ENCODE measurements at places on chromosomes 1 and 21.

DNA sequence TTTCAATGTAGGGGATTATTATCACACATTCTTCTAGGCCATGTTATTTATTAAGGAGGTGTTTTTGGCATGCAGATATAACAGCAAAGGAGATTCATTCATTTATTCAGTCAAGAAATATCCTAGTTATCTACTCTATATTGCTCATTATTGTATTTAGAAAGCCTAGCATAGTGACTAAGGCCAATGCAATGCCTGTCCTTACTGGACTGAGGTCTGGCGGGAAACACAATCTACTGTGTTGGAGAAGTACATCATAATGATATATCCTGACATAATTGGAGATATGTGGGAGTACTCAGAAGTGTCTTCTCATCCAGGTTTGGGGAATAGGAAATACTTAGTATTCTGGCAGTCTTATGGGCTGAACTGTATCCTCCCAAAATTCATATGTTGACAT, 421.5 kb upstream of the USP24 start:
- DNase-seq = no peak

GRCh38 chr21:37365517-37366481, 774 bp upstream of the DYRK1A start:
- DNase-seq = no peak

- DNase-seq = no peak
These were observed 143.7 kb upstream of the ETS2 start for GRCh38 chr21:38661889-38662568.

- no peak for DNase-seq
These were observed 40.9 kb upstream of the LRRN2 start for GRCh38 chr1:204726478-204726877.

DNA sequence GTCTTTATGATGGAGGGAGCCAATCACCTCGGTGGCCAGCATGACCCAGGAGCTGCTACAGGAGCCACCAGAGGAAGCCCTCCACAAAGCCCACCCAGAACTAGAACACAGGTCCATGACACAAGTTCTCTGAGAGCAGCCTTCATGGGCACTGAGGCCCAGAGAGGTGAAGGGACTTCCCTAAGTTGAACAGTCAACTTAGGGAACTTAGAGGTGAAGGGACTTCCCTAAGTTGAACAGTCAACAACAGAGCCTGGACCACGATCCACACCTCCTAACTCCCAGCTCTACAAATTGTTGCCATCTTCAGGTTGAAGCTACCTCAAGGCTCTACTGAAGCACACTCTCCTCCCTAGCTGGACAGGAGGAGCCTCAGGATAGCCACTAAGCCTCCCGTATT, 132.7 kb downstream of the CCDC185 start:
- DNase-seq = no peak

GRCh38 chr1:162536511-162536910, 25.0 kb upstream of the UAP1 start:
- DNase-seq = no peak

DNA sequence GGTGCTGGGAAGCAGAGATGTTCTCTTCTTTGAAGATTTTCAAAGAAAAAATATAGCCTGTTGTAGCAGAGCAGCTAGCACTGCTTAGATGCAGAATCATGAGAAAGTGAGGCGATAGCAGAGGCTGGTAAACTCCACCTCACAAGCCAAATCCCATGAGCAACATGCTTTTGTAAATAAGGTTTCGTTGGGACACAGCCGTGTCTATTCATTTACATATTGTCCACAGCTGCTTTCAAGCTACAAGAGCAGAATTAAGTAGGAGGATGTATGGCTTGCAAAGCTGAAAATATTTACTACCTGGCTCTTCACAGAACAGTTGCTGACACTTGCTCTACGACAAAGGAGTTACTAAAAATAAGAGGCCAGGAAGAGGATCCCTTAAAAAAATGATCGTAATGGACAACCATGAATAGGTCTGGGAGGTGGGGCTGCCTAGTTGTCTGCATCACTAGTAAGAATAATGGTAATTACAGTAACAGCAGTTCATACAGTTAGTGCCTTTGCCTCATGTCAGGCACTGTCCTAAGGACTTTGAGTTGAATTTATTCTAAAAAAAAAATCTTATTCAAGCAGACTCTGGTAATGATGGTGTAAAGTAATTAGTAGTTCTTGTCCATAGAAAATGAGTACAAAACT, 622.0 kb downstream of the KIF26B start:
- no peak for DNase-seq

DNA sequence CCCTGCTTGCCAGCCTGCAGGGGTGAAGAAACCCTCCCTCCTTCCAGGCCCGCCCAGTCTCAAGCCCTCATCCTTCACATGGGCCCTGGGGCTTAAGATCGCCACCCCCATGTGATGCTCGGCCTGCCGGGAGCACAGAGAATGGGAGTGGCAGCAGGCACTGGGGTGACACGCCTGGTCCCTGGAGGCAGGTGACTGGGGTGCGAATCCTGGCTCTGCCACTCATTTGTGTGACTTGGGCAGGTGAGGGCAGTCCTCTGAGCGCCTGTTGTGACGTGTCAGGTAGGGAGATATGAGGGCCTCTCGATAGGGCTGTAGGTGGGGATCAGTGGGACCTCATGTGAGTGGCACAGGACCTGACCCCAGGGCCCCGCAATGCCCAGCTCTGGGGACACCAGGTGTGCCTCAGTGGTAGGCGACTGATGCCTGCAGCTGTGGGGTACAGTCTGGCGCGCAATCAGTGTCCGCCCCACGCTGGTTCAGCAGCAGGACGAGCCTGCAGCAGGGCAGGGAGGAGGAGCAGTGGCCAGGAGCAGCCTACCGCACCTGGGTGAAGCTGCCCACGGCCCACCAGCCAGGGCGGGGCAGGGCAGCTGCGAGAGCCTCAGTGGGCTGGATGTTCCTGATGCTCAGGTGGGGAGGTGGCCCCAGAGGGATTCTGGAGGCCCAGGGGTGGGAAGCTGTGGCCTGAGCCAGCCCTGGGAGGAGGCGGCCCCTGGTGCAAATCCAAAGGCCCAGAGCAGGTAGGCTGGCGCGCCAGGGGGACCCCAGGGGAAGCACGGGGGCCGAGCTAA, 6.2 kb downstream of the SH2D5 start:
- DNase-seq = no peak

GRCh38 chr1:110196917-110197765, 13.0 kb upstream of the KCNC4 start:
- peak; percentile 86 for DNase-seq

DNA sequence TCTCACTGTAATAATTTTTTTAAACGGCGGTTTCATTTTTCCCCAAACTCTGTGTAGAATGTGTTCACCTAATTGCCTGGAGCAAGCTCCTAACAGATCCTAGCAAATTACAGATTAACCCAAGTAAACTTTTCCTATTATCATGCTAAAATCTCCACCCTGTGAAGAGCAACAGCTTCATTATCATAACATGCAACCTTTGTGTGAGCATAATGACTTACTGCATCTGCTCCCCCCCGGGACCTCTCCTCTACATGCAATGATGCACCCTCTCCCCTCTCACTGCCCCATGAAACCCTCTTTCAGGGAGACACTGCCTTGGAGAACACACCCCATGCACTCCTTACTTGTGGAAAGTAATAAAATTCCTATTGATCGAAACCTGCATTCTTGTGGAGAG, 717.0 kb upstream of the TMPRSS15 start:
- DNase-seq = no peak

DNA sequence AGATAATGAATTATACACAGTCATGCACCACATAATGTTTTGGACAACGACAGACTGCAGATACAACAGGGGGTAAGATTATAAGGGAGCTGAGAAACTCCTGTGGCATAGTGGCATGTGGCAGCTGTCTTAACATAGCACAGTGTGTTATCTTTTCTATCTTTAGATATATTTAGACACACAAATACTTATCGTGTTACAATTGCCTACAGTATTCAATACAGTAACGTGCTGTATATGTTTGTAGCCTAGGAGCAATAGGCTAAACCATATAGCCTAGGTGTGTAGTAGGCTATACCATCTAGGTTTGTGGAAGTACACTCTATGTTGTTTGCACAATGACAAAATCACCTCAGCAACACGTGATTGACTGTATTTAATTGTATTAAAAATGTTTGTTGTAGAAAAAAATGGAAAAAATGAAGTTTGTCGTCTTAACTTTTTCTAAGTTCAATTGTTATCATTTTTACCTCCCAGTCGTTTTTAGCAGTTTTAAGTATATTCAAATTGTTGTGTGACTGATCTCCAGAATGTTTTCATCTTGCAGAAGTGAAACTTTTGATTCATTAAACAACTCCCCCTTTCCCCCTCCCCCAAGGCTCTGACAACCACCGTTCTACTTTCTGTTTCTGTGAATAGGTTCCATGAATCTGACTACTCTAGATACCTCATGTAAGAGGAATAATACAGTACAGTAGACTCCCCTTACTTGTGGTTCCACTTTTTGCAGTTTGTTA, 351.0 kb upstream of the B3GALT2 start:
- DNase-seq = no peak

GRCh38 chr1:246040200-246040890, 466.7 kb downstream of the SMYD3 start:
- DNase-seq = no peak

GRCh38 chr1:36553591-36554322, 71.0 kb upstream of the CSF3R start:
- DNase-seq = peak; percentile 38

- DNase-seq = no peak
These were observed 18.8 kb downstream of the PTPRC start for GRCh38 chr1:198657550-198658064.

DNA sequence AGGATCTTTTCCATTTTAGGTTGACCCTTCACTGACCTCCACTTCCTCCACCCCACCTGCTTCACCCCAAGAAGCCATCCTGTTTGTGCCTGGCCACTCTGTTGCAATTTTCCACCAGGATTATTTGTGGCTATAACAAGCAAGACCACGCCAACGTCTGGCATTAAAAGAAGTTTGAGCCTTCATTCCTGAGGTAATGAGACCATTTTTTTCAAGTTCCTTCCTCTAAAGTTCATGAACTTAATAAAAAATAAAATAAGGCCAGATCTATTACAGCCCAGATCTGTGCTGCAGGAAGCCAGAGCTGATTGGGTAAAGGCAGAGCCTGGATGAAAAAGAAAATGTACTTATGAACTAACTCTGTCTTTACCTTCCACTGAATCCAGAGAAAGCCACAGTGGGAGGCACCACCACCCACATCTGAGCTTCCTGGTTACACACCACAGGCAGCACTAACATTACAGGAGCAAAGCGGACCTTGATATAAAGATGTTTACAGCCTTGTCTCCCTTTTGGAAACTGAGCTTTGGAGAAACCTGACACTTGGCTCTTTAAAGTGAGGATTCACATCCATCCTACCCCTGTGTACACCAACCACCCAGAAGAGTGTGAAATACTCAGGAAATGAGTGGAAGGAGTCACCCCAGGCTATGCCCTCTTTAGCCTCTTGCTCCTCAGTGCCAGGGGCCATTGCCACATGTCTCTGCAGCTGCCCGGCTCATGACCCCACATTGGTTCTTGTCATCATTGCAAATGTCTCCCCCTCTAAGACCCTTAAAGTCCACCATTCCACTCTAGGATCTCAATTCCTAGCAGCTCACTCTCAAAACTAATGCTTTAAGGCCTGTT, 293.6 kb downstream of the PLPP3 start:
- no peak for DNase-seq

- DNase-seq = no peak
These were observed 10.2 kb upstream of the FCRL5 start for GRCh38 chr1:157562515-157562914.

All from cerebellum (tissue), 4 donors.